GM10248 (cell line): ENCODE measurements at places on chromosomes 4 and X.

DNA sequence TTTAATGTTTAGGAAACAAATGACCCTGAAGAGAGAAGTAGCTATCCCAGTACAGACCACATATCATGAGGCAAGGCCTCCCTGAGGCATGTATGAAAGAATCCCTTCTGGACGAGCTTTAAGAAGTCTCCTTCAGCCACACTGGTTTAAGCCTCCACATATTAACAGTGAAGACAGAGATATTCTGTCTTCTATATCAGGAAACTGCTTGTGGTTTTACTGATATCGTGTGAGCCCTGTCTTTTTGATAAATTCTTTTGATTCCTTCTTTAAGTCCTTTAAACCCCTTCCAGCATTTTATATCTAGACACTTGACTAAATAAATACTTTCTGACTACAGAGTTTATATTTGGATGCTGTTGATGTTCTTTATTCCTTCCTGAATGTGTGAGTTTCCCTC is 45.9 kb upstream of the GPC4 start:
- DNase-seq: no peak

DNA sequence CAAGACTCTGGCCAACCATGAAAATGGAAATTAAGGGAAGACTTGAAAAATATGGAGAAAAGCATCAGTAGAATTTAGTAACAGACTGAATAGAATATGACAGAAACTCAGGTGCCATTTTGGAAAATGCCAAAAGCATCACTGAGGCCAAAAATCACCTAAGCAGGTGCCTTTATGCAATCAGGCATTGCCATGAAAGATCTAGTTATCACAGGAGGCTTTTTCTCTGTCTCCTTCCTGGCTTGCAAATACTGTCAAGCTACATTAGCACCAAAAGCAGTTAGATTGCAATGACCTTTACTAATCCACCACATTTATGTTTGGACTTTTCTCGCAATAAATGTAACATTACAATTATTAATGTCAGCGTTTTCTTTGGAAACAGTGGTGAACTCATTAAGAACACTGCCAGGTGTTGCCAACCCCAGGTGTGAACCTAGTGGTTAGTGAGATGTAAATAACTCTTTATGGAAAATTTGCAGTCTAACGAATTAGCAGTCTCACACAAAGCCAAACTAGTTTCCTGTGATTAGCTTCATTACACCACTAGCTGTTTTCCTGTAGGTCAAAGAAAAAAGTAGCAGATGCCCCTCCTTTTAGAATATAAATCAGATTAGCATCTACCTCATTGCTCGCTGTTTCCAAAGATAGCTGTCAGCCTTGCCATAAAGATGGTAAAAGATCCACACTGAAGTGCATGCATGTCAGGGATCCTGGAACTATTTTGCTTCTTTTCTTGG is 1568.4 kb upstream of the TENM3 start:
- no peak for DNase-seq

DNA sequence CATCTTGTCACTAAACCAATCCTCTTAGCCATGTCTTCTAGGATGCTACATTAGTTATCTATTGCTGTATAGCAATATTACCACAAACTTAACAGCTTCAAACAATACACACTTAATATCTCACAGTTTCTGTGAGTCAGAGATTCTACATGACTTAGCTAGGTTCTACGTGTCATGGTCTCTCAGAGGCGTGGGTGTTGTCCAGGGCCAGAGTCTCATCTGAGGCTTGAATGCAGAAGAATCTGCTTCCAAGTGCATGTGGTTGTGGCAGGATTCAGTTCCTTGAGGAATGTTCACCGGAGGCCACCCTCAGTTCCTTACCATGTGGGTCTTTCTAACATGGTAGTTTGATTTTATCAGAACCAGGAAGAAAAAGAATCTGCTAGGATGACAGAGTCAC is 26.4 kb downstream of the PPP1R2C start:
- DNase-seq: no peak

- no peak for DNase-seq
These were observed 168.0 kb upstream of the PACRGL start for GRCh38 chr4:20532116-20532790.
